MV-4-11 (cell line): ENCODE measurements at places on chromosomes 16 and 17.
A peak's percentile ranks its signal among the peaks of the same experiment; 100 is the strongest.

DNA sequence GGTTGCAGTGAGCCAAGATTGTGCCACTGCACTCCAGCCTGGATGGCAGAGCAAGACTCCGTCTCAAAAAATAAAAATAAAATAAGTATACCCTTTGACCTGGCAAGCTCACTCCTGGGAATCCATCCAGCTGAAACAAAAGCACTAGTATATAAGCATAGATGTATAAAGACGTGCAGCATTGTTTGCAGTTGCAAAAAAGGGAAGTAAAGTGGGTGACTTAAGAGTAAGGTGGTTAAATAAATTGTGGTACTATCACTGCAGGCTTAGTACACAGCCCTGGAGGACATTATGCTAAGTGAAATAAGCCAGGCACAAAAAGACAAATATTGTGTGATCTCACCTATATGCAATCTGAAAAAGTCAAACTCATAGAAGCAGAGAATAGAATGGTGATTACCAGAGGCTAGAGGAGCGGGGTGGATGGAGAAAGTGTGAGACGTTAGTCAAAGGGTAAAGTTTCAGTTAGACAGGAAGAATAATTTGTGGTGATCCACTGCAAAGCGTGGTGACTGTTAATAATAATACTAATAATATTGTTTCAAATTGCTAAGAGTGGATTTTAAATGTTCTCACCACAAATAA is 113.0 kb downstream of the MYO1D start:
- DNase-seq, result peak; percentile 57

DNA sequence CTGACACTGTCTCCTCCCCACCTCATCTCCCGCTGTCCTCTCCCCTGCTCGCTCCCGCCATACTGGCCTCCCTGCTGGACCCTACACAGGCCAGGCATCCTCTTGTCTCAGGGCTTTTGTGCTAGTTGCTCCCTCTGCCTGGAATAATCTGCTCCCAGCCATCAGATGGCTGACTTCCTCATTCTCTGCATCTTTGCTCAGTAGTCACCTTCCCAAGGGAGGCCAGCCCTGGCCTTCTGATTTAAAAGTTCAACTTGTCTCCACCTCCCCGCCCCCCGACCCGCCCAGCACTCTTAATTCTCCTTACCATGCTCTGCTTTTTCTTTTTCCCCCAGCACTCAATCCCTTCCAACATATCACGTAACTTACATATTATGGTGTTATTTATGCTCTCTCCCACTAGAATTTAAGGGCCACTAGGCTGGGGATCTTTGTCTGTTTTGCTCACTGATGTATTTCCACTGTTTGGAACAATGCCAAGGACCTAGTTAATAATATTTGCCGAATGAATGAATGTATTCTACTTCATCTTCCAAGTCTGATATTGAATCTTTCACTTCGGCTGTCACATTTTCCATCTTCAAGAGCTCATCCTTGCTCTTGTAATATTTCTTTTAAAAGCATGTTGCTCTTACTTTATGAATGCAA is 178.3 kb downstream of the CDK5R1 start:
- no peak for DNase-seq

- peak; percentile 52 for DNase-seq
Measured at GRCh38 chr17:29138184-29138955, 41.8 kb downstream of the MYO18A start.

- DNase-seq, result peak; percentile 75
Measured at GRCh38 chr17:73135766-73136165, 29.0 kb upstream of the SSTR2 start.

DNA sequence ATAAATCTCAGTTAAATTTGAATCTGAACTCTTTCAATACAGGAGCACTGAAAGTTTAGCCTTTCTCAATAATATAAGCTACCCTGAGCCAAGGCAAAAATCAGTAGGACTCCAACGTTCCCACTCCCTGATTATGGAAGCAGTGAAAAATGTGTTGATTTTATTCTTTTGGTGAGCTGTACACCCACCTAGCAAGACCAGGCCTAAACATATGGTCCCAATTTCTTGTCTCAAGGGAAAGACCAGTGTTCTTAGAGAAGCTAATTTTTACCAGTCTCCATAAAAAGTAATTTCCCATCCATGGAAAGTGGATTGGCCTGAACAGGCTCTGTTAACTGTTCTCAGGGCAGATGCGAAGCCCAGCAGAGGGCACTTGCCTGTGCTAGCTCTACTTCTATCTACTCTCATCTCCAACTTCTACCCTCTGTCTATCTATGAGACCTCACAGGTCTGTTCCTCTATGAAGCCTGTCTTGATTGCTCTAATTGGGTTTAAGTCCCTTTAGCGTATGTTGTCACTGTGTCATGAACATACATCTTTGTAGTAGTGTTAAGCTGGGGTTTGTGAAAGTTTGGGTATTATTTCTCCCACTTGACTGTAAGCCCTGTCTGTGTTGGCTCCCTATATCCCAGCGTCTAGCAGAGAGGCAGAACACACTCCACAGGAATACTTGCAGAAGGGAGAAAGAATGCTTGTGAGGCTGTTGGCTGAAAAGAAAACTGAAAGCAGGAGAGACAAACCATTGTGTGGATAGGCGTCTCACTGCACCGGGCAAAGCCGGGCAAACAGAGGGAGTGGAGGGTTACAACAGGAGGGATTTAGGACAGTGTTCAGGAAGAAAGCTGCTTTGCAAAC is 167.1 kb upstream of the MAF start:
- DNase-seq, result no peak

DNA sequence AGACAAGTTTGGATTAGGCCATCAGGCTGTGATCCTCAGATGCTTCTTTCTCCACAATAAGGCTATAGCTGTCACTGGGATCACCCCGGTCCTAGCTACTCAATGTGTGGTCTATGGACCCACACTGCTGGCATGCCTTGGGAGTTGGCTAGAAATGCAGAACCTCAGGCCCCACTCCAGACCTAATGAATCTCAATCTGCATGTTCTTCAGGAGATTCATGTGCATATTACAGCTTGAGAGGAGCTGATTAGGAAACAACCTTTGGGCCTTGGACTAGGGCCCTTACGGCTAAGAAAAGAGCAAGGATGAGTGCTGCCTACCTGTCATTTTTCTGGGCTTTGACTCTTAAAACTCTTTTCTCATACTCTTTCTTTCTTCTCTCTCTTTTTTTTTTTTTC is 7.5 kb downstream of the ADAT1 start:
- no peak for DNase-seq

DNA sequence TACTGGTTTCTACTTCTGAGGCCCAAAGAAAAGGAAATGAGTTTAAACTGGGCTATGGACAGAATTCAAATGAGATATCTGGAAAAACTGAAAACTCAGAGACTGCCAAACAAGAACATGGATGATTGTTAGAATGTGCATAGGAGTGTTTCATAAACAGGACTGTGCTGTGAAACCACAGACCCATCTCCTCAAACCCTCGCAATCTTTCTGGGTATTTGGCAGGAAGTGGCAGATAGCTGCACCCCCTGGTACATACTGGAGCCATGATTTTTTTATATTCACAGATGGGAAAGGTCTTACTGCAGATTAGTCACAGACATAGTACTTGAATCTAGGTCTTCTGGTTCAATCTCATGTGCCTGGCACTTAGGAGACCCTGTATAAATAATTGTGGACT is 145.0 kb downstream of the CCDC182 start:
- peak; percentile 88 for DNase-seq

DNA sequence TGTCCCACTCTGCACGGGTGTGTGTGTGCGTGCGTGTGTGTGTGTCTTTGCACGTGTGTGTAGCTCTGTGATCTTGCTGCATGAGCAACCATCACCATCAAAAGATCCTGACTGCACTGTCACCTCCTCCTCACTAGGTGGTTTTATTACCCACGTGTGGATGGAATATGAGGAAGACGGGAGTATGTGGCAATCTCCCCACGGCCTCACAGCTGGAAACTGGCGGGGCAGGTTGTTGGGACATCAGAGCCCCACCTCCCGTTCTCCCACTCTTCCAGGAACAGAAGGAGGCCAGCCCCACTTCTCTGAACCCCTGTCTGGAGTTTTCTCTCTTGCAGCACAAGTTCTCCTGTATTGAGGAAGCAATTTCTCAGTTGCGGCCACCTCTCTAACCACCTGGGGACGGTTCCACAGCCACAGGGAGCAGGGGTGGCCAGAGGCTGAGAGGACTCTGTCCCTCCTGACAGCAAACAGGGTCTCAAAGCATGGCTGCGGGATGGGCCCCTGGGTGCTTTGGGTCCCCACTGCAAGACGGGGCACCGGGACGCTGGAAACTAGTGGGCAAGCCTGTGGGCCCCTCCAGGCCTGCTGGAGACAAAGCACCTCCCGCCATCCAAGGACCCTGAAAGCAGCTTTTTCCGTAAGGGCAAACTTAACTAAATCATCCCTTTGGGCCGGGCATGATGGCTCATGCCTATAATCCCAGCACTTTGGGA is 27.9 kb upstream of the ATP2C2 start:
- peak; percentile 48 for DNase-seq

DNA sequence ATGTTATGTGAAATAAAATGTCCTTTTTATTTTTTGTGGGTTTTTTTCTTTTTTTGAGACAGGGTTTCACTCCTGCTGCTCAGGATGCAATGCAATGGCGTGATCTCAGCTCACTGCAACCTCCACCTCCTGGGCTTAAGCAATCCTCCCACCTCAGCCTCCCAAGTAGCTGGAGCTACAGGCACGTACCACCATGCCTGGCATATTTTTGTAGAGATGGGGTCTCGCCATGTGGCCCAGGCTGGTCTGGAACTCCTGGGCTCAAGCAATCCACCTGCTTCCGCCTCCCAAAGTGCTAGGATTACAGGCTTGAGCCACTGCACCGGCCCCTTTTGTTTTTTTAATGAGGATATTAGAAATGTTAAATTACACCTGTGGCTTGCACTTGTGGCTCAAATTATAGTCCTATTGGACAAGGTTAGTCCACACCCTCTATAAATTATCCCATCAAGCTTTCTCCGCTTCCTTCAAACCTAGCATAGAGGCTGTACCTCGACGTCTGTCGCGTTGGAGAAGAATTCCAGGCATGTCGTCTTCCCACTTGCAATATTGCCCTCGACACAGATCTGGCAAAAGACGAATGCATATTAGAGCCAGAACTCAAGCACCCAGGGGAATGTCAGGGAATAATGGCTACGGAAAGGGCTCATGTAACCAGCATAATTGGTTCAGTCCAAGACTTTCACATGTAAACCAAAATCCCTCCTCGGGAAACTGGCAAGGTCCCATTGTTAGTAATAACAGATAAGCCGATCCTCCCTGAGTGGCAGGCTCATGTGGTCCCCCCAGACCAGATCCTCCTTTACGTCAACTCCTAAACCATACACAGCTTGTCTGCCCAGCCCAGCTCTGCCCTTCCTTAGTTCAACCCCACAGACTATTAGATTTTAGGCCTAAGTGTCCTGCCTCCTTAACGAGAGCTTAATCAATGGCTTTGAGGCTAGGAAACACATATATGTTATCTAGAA is 8.2 kb downstream of the TK2 start:
- DNase-seq, result no peak

DNA sequence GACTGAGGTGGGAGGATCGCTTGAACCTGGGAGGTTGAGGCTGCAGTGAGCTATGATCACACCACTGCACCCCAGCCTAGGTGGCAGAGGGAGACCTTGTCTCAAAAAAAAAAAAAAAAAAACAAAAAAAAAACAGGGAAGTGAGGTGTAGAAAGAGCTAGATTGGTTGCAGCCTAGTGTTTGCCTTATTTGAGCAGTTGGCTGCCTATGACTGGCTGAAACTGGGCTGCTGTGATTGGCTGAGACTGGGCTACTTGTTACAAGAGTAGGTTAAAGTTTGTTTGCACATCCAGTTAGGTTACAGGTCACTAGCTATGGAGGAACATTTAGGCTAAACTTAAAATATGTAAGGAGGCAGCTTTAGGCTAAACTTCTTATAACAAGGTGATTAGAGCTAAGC is 5.7 kb downstream of the DHRS7B start:
- DNase-seq, result peak; percentile 47

- DNase-seq, result no peak
Measured at GRCh38 chr16:17683281-17683680, 212.5 kb upstream of the XYLT1 start.

DNA sequence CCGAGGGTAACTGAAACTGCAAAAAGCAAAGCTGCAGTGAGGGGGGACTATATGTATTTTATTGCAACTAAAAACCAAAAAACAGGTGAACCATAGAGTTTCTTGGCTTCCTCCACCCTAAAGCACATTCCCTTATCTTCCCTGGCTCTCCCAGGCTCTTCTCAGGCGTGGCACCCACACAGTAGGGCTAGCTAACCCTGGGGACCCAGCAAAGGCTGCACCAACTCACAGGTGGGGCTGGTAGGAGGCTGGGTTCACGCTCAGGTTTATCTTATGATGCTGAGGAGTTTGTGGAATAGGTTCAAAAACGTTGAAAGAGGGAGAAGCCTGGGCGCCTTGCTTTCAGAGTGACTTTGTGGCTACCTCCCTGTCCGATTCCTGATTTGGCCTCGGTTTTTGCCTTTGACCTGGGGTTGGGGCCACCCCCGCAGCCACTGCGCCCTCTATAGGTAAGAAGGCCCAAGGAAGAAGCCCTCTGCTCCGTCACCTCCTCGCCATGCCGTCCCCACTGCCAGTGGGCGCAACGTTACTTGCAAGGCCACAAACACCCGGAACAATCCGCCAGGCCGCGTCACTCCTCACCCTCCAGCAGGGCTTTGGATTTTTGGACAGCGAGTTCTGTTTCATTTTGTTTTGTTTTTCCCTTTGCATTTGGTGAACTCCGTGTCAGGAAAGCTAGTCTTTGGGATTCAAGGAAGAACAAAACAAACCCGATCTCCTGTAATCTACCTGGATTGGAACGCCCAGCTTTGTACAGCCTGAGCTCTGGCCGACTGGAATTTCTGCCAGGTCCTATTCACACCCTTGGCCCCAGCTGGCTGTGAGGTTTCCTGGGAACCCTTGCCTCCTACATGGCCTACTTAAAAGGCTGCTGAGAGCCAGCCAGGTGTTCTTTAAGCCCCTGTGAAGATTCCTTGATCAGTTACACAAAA is 60.8 kb downstream of the TBC1D16 start:
- DNase-seq, result no peak

DNA sequence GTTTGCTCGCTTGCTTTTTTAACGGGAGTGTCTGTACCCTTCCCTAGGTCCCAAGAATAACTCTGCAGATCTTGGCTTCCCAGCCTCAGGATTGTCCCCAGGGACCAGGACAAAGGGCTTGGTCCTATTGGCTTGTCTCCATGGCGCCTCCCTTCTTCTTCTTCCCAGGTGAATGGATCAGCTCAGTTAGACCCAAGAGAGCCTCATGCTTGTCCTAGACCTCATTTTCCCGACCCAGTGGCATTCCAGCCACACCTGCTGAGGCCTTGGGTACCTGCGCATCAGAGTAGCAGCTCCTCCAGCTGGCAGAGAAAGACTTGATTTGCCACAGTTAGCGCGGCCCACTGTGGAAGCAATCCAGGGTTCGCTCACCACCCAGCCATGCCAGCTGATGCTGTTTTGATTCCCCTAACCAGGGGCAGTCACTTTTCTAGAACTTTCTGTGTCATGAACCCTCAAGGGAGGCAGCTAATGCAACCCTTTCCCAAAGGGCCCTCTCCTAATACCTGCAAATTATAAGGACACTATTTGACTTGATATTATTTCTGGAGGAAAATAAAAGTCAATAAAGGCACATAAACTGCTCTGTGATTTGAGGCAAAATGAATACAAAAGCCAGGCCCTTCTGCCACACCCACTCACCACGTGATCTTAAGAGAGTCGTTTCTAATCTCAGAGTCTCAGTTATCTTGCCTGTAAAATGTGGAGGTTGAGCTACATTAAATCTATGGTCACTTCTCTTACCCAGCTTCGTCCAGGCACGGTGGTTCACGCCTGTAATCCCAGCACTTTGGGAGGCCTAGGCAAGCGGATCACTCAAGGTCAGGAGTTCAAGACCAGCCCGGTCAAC is 13.9 kb downstream of the GPR142 start:
- no peak for DNase-seq

GRCh38 chr16:75305364-75306098 is 54.1 kb upstream of the BCAR1 start:
- DNase-seq, result peak; percentile 87

- no peak for DNase-seq
Measured at GRCh38 chr16:27460663-27461482, 58.9 kb downstream of the IL21R start.
